Cardiac septum (tissue), 1 donor: ENCODE measurements at places on chromosomes 2 and 18. TPM values are rescaled to one million over a fixed set of nuclear protein-coding genes. Genes with fewer than 3 reads are reported as not detected.
A peak's percentile ranks its signal among the peaks of the same experiment; 100 is the strongest.

The DOK1 gene
- total RNA-seq, result 3.9 TPM

The IMPACT gene
- total RNA-seq, result 24.5 TPM

The C1QL2 gene
- not detected for total RNA-seq

The MYL12A gene
- 4,186 TPM for total RNA-seq

The PRSS56 gene
- not detected for total RNA-seq

The POTEI gene
- total RNA-seq, result not detected

- DNase-seq, result no peak
These were observed 248.7 kb downstream of the MEIS1 start for GRCh38 chr2:66683599-66683998.

GRCh38 chr2:161946489-161947107 lies 127.4 kb downstream of the DPP4 start:
- no peak for DNase-seq

GRCh38 chr18:79405781-79406575 lies 10.2 kb downstream of the NFATC1 start:
- DNase-seq, result peak; percentile 89
